NCI-H526 treated with DMSO at 0.1 percent for 48 hours (cell line): ENCODE measurements at places on chromosomes 7 and 10.

- DNase-seq = no peak
These were observed 379.1 kb downstream of the TCERG1L start for GRCh38 chr10:130932326-130933007.

DNA sequence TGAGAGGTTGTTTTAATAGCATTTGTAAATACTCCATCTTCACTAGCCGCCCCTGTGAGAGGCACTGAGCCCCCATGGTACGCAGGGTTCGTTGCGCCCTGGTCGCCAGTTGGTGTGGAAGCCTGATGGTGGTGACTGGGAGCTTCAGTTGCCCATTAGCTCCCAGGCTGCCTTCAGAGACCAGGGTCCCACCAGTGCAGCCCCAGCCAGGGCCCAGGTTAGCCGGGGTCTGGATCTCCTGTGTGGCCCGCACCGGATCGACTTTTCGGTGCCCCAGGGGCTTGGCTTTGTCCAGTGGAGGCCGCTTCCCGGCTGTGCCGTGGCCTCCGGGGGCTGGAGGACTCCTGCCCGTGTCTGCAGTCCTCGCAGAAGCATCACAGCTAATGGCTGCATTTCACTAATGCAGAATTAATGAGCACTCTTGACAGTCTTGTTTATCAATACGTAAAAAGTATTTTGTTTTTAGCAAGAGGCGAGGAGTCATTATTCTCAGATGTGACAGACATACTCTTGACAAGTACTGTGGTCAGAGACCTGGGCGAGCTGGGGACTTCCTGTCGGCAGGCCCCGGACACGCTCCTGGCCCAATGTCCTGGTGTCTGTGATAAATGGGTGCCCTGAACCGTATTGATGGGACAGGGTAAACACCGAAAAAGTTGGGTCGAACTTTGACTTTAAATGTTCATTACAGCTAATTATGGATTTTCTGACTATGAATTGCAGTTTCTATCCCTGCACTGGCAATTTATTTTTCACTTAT lies 99.8 kb downstream of the NKX6-2 start:
- no peak for DNase-seq

DNA sequence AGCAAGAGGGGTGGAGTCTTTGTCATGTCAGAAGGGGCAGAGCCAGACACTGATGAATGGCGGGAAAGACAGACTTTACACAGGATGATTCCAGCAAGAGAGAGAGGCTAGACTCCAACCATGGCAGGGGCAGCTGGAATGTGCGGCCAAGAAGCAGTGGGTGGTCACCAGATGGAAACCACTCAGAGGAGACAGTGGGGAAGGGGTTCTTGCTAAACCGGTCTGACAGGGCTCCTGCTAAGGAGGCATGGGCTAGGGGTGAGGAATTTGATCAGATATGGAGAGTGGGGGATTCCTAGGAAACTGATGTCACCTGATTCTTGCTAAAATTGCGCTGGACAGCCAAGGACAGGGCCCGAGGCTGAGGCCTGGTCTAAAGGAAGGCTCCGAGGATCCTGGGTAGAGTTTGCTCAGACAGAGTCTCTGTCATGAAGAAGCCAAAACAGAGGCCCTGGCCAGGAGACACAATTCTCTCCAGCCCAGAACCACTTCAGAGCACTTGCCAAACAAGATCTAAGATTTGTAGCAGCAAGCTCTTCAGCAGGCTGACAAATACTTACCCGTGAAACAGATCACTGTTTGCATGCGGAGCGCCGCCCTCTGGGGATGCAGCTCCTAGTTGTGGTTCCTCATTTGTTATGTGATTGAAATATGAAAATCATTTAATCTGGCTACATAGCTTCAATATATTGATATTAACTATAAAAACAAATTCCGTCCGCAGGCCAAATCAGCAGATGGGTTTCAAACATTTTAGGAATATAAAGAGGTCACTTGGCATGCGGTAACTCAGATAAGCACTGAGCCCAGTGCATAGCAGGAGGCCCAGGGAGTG lies 377.0 kb downstream of the TCERG1L start:
- no peak for DNase-seq

DNA sequence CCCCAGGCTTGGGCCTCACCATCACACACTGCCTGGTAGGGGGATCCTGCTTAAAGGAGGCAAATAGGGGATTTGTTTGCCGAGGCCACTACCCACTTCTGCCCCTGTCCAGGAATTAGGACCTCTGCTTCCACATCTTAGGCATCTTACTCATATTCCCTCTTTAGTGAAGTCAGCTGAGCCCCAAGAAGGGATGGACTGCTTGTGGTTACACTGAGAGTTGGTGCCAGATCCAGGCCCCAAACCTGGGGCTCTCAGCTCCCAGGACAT lies 1.6 kb upstream of the GPRIN2 start:
- DNase-seq = no peak

DNA sequence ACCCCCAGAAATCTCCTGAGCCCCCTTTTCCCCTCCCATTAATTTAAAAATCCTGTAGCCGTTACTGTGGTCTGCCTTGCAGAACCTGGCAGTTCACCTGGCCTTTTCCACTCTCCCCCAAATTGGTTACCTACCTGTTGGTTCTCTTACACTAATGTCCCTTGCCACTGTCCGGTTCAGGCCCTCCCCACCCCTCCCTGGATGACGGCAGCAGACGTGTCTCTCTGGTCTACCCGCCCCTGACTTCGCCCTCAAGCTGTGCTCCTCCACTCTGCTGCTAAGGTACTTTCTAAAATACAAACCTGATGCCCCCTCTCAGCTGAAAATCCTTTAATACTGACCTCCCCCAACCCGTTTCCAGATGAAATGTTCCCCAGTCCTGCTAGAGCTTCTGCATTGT lies 15.6 kb upstream of the SH3PXD2A start:
- DNase-seq = no peak
